ENCODE measurements at places on chromosomes 6 and 20.

DNA sequence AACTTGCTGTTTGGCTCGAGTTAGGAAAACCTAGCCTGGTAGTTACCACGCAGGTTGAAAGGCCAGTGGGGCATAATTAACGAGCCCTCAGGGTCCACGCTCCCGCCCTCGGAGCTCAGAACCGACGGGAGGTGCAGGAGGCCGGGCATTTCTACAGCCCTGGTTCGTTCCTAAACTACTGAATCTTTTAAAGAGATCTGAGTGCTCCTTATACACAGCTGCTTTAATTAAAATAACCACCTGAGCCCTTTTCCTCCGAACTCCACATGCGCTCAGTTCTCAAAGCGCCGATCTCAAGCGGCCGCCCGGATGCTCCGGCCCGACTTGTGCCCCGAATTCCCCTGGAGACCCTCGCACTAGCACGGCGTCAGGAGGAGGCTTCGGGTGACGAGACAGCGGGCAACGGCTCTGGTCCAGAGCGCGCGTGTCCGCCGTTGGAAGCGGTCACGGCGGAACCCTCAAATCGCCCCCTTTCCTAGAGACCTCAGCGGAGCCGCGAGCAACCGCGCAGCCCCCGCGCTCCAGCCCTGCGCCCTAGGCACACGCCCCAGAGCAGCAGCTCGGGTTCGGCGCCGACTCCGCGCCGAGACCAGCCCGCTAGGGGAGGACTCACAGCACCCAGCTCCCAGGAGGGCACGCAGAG, 397 bp downstream of the WDR27 start:
- DNase-seq: no peak

- DNase-seq: no peak
Measured at GRCh38 chr6:117423754-117424153, 2.0 kb downstream of the ROS1 start.

DNA sequence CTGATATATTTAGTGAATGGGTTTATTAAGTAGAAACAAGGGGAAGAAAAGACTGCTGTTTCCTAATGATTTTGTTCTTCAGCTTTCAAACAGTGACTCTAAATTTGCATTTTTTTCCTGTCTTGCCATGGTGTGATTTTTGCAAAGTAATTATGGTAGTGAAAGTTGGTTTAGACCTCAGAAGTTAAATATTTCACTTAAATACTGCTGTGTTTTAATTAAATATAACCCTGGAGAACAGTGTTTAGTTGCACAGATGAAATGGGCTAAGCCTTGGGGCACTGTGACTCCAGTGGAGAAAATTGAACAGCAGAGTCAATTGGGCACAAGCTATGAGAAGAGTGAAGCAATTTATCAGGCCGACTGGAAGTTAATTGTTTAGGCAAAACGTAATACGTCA, 111.1 kb upstream of the MCHR2 start:
- DNase-seq: no peak

DNA sequence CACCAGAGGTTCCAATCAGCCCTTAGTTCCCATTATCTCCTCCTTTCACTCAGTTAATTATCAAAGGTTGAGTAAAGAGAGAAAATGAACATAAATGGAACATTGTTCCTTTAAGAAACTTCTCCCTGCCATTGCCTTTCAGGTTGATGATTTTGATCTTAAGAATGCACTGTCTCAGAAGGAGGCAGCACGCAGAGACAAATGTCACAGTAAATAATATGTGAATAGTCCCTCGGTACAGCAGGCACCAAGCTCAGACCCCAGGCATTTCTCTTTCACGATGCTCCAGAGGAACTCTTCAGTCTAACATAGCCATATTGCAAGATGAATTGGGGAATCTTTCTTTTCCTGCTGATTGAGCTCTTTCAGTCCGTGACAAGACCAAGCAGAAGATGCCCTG, 435.3 kb upstream of the SPTLC3 start:
- no peak for DNase-seq

- DNase-seq: no peak
Measured at GRCh38 chr6:25263657-25264056, 15.5 kb upstream of the CARMIL1 start.

GRCh38 chr6:27251606-27252251, 4.2 kb downstream of the PRSS16 start:
- DNase-seq: no peak

GRCh38 chr6:152697634-152698033, at the start of gene MYCT1:
TSS of gene MYCT1 (plus strand) at chr6:152697897. CDS start at chr6:152697903, 6 bp downstream.
- DNase-seq: no peak

GRCh38 chr6:119379809-119380208, 30.2 kb upstream of the MAN1A1 start:
- no peak for DNase-seq

GRCh38 chr20:45350217-45350616, 2.0 kb upstream of the SDC4 start:
- no peak for DNase-seq

DNA sequence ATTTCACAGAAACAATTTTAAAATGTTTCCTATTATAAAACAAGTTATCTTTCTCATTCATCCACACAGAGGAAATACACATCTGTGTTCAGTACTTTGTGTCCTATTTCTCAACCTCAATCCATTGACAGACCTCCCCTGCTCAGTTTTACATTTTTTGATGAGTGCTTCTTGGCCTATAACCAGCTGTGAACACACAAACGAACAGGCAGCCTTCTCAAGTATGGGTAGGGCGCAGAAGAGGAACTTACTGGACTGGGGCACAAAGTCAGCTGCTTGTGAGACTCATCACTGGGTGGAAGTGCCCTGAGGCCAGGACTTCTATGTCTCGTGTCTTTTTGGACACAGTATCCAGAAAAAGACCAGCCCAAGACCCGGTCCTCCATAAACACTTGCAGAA, 2.8 kb downstream of the RPS6KA2 start:
- DNase-seq: no peak

DNA sequence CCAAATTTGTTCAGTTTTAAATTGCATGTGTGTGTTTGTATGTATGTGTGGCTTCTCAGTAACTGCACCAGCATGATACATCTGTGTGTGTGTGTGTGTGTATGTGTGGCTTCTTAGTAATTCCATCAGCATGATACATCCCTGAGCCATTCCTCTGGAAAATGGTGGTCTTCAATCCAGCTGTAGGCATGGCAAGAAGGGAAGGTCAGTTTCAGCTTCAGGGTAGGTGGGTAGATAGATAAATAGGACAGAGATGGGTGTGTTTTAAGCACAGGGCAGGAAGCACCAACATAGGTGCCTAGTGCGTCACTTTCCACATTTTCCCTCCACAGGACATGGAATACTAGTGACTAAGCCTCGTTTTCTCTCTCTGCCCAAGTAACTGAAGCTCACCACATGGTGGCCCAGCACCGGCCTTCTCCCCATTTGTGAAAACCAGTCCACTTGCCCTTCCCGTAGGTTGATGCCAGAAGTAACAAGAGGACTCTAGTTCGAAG, 82.9 kb downstream of the RPP40 start:
- DNase-seq: no peak

- DNase-seq: no peak
Measured at GRCh38 chr6:27049863-27050781, 197.4 kb upstream of the PRSS16 start.

Data from left renal pelvis (tissue), 4 donors.